ENCODE measurements at places on chromosomes 2 and 18.

DNA sequence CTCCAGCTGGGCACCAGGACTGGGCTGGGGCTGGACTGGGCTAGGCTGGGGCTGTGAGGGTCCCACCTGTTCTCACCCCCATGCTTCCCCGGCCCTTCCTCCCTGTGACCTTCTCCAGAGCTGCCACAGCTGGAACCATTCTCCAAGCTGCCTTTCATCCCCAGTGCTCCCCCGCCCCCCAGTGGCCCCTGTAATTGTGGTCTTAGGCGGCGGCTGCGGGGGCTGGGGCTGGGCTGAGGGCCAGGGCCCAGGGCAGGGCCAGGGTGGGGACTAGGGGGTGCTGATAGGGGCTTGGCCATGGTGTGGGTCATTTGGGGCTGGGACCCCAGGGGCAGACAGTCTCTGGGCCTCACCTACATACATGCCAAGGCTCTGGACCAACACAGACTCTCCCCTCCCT is 2.8 kb upstream of the WNT10A start:
- DNase-seq, result no peak

DNA sequence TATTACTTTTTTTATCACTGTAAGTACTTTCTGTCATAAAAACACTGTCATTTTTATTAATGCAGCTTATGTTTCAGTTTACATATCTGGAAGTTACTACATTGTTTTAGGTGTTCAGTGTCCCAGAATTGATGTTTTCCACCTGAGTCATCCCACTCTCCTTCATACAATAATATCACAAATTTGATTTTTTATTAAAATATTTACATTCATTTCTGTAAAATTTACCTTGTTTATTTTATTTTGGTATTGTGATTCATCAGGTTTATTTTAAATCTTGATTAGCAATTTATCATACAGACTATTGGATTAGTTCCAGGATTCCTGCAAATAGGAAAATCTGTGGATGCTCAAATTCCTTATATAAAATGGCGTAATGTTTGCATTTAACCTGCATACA is 1662.9 kb downstream of the SUCLG1 start:
- DNase-seq, result no peak

- no peak for DNase-seq
These were observed 86.3 kb downstream of the R3HDM1 start for GRCh38 chr2:135617501-135618015.

DNA sequence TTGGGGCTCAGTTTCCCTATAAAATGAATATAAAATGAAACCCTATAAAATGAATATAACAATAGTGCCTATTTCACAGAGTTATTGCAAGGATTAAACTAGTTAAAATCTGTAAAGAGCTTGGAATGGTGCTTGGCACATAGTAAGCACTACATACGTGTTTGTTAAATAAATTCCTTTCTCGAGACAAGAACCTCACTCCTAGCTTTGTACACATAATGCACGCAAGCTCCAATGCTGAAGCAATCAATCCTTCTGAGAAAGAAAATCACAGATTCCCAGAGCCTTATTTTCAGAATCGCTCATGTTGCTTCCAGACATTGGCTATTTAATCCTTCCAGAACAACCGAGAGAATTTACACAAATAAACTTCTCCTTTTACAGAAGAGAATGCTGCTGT is 440.9 kb downstream of the IRS1 start:
- DNase-seq, result no peak

- DNase-seq, result no peak
These were observed 327.1 kb upstream of the RBMS1 start for GRCh38 chr2:160820691-160821090.

DNA sequence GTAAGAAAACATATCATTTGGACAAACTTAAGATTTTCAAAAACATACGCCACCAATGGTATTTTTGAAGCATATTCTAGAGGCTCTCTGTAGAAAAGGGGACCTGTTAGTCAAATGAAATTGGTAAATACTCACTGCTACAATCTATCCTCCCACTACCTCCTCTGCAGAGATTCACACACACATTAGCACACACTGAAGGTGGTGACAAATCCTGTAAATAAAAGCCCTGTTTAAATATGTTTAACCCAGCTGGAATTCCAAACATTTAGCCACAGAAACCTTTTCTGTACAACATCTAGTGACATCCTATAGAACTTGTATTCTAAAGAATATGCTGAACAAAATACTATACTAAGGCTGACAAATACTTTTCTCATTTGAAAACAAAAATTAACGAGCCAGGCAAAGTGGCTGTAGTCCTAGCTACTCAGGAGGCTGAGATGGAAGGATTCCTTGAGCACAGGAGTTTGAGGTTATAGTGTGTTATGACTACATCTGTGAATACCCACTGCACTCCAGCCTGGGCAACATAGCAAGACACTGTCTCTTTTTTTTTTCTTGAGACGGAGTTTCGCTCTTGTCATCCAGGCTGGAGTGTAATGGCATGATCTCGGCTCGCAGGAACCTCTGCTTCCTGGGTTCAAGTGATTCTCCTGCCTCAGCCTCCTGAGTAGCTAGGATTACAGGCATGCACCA is 25.9 kb downstream of the ALS2 start:
- no peak for DNase-seq

DNA sequence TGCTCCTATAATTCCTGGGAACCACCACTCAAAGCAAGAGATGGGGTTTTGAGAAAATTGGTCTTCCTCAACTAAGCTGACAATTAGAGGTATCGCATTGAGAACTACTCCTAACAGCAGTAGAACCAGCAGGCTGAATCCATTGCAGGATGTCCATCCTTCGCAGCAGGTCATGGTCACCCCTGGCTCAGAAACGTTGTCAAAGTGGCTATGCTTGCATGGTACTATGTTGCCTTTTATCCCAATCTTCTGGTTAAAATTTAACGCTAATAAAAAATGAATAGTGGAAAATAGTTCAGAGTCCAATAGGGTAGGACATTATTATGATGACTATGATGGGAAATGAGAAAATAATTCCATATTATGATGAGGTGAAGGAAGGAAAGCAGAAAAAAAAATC is at the start of gene TM4SF20:
Gene TM4SF20, minus strand, starts transcription at position 212 of the 400 bp plus-strand sequence. Its CDS starts 38 bp downstream, at position 174.
- DNase-seq, result no peak

DNA sequence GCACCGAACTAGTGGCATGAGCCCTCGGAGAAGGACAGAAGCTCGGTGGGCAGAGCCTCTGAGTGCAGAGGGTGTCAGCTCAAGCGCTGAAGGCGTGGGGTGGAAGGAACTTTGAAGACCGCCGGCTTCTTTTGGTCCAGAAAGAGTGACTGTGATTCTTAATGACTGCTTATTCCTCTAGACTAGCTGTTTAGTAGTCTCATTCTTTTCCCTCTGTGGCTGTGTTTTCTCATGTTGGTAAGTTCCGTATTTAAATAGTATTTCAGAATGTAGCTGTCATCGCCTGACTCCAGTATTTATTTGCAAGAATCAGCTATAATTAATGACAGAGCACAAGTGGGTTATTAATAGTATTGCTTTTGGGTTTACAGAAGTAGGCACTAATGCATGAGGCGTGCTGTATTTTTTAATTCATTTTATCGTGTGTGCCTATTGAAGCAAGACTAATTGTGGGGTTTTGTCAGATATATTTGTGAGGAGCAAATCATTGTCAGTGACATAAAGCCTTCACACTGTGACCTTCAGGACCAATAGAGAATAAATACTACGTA is 80.8 kb upstream of the NFATC1 start:
- DNase-seq, result no peak

- no peak for DNase-seq
These were observed 102.2 kb upstream of the ASB18 start for GRCh38 chr2:236366397-236366796.

GRCh38 chr2:160076914-160077313 is 14.5 kb upstream of the PLA2R1 start:
- no peak for DNase-seq

DNA sequence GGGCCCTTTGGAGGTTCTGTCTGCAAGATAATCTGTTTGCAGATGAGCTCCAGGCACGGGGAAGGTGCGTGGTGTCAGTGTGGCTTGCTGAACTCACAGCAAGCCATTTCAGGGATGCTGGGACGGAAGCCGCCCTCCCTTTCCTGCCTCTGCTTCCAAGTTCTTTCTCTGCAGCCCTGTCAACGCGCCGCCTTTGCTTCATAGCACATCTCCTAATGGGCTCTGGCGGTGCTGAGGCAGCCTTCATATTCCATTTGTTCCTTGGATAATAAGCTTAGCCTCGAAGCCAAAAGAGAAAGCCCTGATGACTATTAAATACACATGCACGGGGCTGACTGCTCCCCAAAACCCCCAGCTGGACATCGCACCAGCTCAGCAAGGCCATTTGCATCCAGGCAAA is 81.7 kb upstream of the TAF1B start:
- no peak for DNase-seq

DNA sequence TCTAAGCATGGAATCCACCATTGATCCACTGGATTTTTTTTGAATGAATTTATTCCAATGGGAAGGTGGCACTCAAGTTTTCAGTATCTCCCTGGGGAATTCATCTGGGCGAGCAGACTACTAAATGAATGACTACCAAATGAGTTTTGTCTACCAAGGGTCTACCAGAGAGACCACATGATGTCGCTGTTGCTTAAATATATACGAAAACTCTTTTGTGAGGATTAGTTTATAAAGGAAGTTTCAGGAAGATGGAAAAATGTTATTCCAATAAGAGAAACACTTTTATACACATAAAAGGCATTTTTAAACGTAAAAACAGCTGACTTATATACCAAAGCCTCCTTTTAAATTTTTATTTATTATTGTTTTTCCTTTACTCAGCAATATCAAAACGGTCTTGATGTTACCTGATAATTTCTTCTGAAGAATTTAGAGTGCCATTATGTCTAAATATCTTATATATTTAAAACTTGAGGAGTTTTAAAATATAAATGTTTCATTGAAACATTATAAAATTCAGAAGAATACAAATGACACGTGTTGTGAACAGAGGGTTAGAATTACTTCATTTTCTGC is 139.7 kb downstream of the HRH4 start:
- DNase-seq, result no peak

DNA sequence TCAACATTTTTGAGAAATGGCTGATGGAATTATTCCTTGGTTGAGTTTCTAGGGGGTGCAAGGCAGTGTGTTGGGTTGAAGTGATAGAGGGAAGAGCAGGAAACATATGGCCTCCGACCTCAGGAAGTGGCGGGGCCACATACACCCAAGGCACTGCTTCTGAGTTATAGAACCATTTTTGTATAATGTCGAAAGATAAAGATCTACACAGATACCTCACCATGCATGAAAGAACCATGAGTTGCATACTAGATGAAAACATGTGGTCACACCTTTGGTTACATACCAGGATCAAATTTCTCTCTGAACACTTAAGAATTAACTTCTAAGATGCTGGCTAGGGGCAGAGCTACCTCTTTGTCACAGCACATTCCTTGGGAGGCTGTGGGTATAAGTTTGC is 23.2 kb downstream of the LAMA3 start:
- no peak for DNase-seq

DNA sequence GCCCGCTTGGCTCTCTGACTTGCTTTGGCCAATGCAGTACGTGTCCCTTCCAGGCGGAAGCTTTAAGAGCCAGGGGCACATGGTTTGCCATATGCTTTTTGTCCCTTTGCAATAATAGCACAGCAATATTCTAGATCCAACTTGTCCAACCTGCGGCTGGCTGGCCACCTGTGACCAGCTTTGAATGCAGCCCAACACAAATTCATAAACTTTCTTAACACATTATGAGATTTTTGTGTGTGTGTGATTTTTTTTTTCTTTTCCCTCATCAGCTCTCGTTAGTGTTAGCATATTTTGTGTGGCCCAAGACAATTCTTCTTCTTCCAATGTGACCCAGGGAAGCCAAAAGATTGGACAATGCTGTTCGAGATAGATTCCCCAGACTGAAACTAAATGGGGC is 119.3 kb upstream of the SIX3 start:
- no peak for DNase-seq

DNA sequence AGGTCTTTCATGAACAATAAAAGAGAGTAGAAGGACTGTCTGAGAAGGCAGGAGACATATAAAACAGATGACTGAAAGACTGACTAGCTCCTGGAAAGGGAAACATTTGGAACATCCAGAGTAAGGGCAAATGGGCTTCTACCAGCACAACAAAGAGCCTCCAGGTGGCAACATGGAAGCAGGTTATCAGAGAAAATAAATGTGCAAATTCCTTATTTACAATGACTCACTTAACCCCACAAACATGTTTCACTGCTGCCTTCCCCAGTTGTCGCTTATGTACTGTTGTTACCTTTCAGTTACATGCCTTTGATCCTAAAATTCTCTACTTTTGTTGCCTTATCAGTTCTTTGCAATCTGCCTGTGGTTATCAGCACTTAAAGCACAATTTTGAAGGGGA is 117.0 kb downstream of the HIBCH start:
- DNase-seq, result no peak

Measured in stimulated activated CD8-positive, alpha-beta memory T cell treated with anti-CD3 and anti-CD28 coated beads, Interleukin-15, amount 100 ng/mL, for 4 hours (primary cell).